ENCODE measurements at places on chromosomes 7 and 10.

- DNase-seq, result no peak
Observed at GRCh38 chr7:70434376-70434775, 697.6 kb upstream of the GALNT17 start.

DNA sequence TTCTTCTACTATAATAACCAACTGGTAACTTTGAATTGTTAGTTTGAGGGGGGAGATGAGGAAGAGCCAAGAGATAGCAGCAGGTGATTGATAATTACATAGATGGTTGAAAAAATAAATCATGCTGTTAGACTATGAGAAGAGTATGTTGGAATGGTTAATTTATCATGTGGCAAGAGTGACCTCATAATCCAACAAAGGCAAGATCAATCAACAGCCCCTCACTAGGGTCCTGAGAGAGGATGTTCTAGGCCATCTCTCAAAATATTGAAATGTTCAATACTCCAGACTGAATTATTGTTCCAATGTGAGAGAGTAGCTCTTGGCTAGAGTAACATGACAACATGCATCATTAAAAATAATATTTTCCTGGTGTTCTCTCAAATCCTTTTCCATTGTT lies 67.9 kb downstream of the ADD3 start:
- DNase-seq, result no peak

DNA sequence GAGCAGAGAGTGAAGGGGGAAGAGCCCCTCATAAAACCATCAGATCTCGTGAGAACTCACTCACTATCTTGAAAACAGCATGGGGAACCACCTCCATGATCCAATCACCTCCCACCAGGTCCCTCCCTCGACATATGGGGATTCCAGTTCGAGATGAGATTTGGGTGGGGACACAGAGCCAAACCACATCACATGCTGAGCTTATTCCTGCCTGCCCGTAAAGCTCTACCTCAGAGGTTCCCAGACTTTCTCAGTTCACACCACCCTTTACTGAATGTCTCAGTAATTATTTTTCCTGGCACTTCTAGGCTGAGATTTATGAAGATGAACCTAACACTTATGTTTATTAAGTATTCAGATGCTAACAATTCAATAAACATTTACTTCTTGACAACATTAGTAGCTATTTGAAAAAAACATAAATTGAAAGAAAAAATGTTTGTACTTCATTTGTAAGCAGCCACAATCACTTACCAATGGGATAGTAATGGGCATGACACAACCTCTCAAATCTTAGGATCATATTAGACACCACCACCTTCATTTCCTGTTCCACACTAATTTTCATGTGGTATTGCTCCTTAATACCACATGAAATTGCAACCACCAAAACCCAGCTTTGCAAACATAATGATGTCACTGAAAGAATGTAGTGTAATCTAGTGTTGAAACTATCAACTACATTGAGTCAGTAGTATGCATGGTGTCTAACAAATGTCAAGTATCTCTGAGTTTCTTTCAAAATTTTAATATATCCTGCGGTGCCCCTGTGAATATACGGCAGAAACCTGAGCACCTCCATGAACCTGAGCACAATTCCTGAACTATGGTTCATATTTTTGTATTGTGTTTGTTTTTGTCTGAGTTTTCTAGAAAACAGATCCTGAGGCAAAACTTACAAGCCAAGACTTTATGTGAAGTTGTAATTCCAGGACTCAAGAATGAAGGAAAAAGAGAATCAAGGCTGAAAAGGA lies 4.5 kb upstream of the DGKI start:
- DNase-seq, result peak; percentile 20

- no peak for DNase-seq
Observed at GRCh38 chr7:157667731-157668130, 330.9 kb downstream of the DNAJB6 start.

DNA sequence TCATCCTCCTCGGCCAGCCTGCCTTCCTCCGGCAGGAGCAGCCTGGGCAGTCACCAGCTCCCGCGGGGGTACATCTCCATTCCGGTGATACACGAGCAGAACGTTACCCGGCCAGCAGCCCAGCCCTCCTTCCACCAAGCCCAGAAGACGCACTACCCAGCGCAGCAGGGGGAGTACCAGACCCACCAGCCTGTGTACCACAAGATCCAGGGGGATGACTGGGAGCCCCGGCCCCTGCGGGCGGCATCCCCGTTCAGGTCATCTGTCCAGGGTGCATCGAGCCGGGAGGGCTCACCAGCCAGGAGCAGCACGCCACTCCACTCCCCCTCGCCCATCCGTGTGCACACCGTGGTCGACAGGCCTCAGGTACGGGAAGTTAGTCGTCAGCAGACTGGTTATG lies 21.1 kb downstream of the BAG3 start:
- DNase-seq, result no peak

DNA sequence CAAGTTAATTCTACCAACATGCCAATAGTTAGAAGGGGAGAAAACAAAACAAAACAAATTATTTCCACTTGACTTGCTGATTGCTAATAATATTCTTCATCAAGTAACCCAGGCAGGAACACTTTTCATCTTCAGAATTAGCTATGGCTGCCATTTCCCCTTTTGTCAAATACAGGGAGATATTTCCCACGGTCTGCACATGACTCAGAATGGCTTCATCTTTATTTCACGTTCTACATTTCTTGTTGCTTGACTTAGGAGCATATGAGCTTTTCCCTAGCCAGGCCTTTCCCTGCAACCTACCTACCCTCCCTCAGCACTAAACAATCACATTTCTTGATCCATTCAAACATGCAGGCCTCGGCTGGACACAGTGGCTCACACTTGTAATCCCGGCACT lies 6.5 kb downstream of the CPVL start:
- DNase-seq, result no peak

- DNase-seq, result no peak
Observed at GRCh38 chr7:96993094-96993865, 12.1 kb upstream of the DLX6 start.

GRCh38 chr7:51647486-51647885 lies 330.9 kb upstream of the COBL start:
- no peak for DNase-seq

Data from GM03348 (cell line).